Kidney epithelial cell (primary cell): ENCODE measurements at places on chromosomes 5 and 9. TPM values are rescaled to one million over a fixed set of nuclear protein-coding genes. Genes with fewer than 3 reads are reported as not detected.

DNA sequence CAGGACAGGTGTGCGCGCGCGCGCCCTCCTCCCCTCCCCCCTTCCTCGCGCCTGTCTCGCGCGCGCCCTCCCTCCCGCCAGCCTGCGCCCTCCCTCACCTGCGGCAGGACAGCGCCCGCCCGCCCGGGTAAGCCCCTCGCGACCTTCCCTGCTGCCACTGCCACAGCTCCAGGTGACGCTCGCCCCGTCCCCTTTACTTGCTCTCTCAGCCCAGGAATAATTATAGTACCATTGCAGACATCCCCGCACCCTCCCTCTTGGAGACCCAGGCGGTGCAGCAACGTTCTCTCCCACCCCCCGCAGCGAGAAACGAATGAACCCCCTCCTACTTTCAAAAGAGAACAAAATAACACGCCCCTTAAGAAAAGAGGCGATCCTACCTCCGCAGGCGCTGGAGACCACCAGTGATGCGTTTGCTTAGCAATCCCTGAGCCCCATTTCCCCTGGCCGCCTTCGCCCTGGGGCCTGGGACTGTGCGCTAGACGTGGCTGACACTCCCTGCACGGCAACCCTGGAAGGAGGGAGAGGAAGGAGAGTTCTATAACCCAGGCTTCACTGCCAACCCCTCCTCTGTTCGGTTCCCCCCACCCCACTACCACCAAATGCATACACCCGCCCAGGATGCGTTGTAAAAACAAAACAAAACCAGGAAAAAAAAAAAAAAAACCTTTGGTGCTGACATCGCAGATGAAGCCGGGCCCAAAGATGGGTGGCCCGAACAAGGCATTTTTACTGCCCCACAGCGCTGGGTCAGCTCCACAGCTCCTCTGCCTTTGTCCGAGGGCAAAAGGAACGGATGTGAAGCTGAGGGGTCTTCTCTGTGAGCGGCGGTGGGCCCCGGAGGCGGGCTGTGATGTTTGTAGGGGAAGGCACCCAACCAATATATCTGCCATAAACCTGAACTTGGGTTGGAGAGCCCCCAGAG, 5.6 kb upstream of the PURA start:
- no peak for DNase-seq

- DNase-seq: no peak
Measured at GRCh38 chr9:137296670-137297664, 5.1 kb downstream of the NRARP start.

Gene WWC1
- 118 and 121 TPM in 2 replicates for total RNA-seq

GRCh38 chr5:14342306-14342705, 199.2 kb downstream of the TRIO start:
- no peak for DNase-seq

- no peak for DNase-seq
Measured at GRCh38 chr5:99929067-99929805, 605.9 kb upstream of the FAM174A start.

DNA sequence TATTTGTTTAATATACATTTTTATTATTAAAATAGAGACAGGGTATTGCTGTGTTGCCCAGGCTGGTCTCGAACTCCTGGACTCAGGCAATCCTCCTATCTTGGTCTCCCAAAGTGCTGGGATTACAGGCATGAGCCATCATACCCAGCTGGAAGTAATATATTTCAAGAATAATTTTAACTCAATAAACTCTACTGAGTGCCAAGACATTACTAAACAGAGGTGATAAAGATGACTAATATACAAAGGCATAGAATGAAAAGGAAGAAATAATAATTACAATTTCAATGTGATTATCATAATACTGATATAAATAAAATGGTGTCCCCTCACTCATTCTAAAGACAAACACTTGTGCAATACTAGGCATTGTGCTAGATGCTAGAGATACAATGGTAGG, 13.9 kb downstream of the GOLPH3 start:
- DNase-seq: no peak

DNA sequence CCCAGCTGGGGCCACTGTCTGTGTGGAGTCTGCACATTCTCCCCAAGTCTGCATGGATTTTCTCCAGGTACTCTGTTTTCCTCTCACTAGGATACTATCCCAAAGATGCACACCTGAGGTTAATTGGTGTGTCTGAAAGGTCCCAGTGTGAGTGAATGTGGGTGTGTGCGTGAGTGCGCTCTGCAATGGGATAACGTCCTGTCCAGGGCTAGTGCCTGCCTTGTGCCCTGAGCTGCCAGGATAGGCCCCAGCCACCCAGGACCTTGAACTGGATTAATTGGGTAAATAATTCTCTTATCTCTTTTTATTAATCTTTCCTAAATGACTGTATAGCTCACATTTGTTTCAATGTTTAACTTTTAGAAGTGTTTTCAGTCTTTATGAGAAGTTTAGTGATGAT, 11.5 kb upstream of the PANK3 start:
- no peak for DNase-seq

GRCh38 chr5:113177225-113177624, 200.6 kb downstream of the DCP2 start:
- no peak for DNase-seq

GRCh38 chr9:125511789-125512660, 195.0 kb downstream of the MAPKAP1 start:
- DNase-seq: no peak

Gene GDF9
- total RNA-seq: 0.88 and 0.89 TPM in 2 replicates

GRCh38 chr9:37775216-37775919, 9.5 kb downstream of the EXOSC3 start:
- no peak for DNase-seq

- no peak for DNase-seq
Measured at GRCh38 chr9:132241483-132241839, 79.6 kb downstream of the NTNG2 start.

DNA sequence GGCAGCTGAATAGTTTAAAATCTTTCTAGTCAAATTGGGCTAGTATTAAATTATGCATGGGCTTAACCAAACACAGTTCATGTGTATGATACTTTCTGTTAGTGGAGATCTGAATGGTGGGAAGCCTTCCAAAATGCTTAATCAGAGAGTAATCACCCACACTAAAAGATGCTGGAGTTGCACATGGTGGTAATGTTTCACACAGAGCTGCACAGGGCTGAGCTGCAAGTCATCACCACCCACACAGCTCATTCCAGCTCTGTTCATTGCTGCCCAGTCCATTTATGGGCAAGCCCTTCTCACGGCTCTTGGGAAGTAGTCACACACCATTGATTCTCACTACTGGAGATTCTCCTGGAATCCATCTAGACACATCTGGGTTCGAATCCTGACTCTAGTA, 351.5 kb upstream of the KCNN2 start:
- DNase-seq: peak; percentile 56

- DNase-seq: no peak
Measured at GRCh38 chr5:62346748-62347147, 40.7 kb downstream of the KIF2A start.

- DNase-seq: no peak
Measured at GRCh38 chr5:155728146-155728856, 598.7 kb upstream of the SGCD start.
